CD4-positive, alpha-beta T cell treated with Interleukin-2 at 100 ng/mL for 4 hours (primary cell): ENCODE measurements at places on chromosomes 16 and 17.
A peak's percentile ranks its signal among the peaks of the same experiment; 100 is the strongest.

DNA sequence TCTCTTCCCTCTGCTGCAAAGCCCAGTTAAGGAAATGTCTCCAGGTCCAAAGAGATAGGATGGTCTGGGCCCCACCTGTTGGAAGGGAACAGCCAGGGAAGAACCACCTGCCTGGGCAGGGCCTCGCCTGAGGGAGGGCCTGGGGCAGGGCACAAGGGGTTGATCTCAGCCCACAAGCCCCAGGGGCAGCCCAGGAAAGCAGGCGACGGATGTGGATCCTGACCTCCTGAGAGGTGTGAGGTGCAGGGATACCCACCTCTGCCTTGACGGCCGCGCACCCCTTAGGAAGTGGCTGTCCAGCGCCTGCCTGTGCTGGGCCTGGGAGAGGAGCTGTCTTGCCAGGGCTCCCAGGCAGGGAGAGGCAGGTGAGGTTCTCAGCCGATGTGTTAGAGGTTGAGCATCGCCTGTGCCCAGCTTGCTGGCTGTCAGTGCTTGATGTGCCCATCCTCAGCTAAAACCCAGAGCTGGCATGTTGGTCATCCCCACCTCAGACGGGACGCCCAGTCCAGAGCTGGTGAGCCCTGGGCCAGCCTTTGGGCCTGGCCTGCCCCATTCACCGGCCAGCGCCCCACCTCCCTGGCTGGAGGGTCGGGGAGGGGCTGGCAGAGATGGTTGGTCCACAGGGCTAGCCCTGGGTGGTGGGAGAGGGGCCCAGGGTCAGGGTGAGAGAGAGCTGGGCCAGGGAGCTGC, 434 bp downstream of the CEMP1 start:
- DNase-seq, result no peak

DNA sequence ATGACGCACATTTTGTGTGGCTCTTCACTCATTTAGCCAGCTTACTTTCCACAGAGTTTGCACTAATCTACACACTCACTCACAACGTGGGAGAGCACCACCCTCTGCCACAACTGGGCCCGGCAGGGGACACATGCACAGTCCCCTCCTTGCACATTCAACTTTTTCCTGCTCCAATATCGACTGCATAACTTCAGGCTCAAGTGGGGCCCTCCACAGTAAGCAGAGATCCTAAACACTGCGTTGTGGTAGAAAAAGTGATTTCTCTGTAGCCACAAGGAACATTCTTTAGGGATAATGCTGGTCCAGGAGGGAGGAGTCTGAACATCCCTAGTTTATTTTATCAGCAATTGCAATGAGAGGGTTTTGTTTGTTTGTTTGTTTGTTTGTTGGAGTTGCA, 40.0 kb downstream of the MRPS23 start:
- no peak for DNase-seq

DNA sequence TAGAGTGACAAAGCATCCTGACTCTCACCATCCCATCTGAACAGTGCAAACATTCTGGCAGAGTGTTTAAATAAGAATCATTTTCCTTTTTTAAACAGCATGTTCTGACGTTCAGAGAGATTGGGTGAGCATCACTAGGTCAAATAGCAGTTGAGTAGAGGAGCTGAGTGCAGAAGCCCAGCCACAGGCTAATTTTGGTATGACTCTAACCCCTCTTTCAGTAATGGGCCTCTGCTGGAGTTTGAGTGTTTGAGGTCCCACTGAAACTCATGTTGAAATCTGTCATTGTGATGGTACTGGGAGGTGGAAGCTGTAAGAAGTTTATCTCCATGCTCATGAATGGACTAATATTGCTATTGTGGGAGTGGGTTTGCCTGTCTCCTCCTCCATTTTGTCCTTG, 194.4 kb downstream of the SALL1 start:
- DNase-seq, result no peak

- DNase-seq, result no peak
Measured at GRCh38 chr16:6484935-6485334, 847.7 kb upstream of the RBFOX1 start.

DNA sequence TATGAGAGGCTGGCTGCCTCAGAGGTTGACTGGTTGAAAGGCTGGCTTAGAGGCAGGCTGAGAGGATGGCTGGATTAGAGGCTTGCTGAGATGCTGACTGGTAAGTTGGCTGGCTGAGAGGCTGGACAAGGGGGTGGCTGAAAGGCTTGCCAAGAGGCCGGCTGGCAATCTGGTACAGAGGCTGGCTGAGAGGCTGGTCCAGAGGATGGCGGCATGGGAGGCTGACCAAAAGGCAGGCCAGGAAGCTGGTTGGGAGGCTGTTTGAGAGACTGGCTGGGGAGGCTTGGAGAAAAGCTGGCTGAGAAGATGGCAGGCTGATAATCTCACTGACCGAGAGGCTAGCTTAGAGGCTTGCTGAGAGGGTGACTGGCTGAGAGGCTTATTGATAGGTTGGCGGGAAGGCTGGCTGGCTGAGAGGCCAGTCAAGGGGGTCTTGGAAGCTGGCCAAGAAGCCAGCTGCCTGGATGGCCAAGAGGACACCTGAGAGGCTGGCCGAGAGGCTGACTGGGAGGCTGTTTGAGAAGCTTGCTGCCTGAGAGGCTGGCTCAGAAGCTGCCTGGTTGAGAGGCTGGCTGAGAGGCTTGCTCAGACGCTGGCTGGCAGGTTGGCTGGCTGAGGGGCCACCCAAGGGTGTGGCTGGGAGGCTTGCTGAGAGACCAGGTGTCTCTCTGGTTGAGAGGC, 34.2 kb upstream of the ACSM2B start:
- DNase-seq, result no peak

DNA sequence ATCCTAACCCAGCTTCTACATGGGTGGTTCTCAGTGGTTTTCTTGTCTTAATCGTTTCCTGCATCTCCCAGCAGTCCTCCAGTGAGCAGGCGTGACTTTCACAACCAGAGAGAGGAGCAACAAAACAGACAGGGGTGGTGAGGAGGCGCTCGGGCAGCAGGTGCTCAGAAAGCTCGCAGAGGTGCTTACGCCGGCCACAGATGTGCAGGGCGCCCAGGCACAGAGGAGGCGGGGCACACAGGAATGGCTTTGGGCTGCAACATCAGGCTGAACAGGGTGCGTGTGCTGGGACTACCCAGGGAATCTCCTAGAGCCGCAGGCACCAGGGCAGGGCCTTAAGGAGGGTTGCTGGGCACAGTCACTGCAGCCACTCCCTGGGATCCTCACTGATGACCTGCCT, 32.6 kb downstream of the KLHDC4 start:
- DNase-seq, result peak; percentile 16

- DNase-seq, result no peak
Measured at GRCh38 chr16:2533912-2534311, 2.7 kb upstream of the CEMP1 start.
